ENCODE measurements at places on chromosomes 7 and 10.

DNA sequence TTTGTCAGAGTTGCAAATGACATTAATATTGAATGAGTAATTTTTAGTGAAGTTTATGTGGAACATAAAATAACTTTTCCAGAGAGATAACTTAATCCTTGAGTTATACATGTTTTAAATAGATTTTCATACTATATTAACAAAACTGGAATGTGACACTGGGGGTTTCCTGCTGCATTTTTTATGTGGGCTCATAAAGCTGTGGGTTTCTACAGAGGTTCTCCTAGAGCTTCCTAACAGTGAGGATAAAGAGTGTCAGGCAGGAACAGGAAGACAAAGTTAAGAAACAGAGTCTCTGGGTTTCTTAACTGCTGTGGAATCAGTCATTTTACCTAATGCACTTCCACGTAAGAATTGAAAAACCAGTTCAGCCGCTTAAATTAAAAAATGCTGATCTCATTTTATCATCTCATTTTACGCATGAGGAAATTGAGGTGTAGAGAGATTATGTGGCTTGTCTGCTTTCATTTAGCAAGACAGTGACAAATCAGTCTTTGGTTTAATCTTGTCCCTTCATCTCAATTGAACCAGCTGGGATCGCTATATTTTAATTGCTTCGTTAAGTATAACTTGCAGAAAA, 5.0 kb downstream of the CD36 start:
- DNase-seq, result no peak

- no peak for DNase-seq
These were observed 181.3 kb downstream of the CDK14 start for GRCh38 chr7:90777465-90777864.

DNA sequence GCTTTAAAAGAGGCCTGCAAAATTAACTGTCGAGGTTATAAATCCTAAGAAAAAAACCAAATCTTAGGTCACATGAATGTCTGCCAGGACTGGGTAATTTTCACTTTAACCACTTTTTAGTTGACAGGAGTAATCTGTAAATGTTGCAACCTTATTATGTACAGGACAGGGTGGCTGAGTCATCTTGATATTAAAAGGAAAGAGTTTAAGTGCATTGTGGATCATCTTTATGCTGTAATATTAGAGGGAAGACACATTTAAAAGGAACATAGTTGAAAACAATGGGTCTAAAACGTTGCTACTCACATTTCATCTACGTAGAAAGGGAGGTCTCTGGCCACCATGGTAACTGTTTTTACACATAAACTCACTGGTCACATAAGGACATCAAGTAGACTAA, 115.5 kb downstream of the LSMEM1 start:
- DNase-seq, result no peak

GRCh38 chr10:130128922-130129321, 7.3 kb upstream of the GLRX3 start:
- DNase-seq, result no peak

DNA sequence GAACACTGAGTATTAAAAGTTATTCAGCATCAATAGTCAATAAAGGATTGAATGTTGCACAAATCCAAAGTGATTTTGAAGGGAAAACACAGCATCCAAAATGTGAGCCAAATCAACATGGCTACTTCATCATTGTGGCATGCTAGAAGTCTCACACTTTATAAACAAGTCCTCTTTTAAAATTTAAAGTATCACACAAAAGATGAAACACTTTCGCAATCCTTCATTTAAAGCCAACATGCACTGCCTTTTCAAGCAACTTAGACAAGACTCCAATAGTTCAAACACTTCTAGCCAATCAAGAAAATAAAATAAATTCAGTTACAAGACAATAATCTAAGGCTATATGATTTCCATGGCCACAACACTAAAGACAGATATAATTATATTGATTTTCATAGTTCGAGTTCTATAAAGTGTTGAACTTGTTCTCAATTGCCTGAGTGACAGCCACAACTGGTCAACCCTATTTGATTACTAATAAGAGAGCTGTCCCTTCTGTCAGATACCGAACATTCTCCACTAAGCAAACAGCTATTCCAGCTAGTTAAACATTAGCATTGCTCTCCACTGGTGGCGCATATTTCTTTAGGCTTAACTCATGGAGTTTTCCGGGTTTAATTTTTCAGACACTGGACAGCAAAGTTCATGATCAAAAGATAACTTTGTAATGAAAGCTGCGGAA, 8.3 kb downstream of the EBF3 start:
- DNase-seq, result no peak

DNA sequence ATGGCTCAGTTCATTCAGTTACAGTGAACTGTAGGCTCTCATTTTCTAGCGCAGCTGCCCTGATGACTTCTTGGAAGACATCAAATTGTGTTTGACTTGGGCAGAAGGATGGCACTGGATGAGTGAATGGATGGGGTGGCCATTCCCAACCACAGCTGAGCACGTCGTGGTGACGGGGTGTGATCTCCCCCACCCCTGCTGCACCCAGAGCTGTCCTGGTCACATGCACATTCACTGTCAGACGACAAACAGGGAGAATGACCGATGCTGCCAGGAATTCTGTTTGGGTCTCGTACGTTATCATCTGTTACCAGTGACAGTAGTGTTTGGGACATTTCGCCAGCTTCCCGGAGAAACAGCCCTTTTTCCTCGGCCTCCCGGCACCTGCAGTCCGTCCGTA, 623.2 kb downstream of the SDK1 start:
- no peak for DNase-seq

DNA sequence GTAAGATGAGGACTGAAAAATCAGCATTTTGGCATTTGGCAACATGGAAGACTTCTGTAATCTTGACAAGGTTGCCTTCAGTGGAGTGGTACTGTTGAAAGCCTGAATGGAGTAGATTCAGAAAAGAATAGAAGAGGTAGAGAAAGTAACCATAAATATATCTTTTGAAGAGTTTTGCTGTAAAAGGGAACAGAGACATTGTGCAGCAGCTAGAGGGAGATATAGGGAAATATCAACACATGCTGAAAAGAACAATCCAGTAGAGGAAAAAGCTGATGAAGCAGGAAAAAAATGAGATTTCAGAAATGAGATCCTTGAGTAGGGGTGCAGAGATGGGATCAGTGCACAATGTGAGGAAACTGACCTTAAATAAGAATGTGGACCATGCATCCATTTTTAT, 60.0 kb downstream of the RAPGEF5 start:
- DNase-seq, result peak; percentile 4
